ENCODE measurements at places on chromosomes 7 and 10. TPM values are rescaled to one million over a fixed set of nuclear protein-coding genes. Genes with fewer than 3 reads are reported as not detected.

GRCh38 chr10:97640868-97641811 is 669 bp downstream of the PI4K2A start:
- DNase-seq, result peak; percentile 68

DNA sequence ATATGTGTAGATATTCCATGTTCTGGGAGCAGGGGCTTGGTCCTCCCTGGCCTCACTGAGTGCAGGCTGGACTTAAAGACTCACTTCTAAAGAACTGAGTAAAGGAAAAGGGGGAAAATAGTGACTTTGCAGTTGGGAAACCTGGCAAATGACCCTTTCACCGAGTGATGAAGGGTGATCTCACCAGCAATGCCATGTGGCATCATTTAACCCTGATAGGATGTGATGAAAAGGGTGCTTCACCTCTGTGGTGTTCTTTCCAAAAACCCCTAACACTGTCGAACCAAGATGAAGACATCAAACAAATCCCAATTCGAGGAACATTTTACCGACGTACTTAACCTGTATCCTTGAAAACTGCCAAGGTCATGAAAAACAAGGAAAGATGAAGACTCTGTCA is 71.9 kb downstream of the AOAH start:
- DNase-seq, result no peak

- no peak for DNase-seq
Measured at GRCh38 chr10:82660986-82661385, 786.0 kb downstream of the NRG3 start.

DNA sequence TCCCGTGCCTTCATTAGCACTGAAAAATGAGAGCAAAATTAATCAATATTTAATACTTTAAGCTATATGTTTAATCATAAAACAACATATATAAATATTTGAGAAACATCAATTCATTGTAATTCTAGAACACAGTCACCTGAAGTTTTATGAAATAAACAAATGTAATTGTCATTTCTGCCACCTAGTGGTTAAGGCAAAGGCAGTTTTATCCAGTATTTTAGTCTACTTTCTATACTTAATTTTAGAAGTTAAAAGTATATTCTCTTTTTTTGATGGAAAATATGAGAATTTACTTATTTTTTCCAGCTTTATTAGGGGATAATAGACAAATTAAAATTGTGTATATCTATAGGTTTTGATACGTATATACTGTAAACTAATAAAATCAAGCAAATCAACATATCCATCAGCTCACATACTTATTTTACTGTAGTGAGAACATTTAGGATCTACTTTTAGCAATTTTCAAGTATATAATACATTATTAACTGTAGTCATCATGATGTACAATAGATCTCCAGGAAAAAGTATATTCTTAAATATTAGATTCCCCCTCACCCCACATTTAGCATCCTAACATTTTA is 16.9 kb downstream of the PCGF6 start:
- DNase-seq, result no peak

GRCh38 chr10:44756216-44756615 is 154.9 kb upstream of the TMEM72 start:
- DNase-seq, result no peak

GRCh38 chr7:29626730-29627129 is 63.1 kb downstream of the PRR15 start:
- DNase-seq, result no peak

DNA sequence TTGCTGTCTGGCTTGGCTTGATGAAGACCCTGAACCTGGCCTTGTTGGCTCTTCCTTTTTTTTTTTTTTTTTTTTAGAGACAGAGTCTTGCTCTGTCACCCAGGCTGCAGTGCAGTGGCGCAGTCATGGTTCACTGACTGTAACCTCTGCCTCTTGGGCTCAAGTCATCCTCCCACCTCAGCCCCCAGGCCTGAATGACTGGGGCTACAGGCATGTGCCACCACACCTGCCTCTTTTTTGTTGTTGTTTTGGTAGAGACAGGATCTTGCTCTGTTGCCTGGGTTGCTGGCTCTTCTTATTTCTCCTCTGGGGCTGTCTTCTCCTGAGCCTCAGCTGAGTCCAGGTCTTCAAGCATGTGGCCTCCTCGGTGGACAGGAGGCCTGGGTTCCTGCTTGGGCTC is 44.7 kb downstream of the PRF1 start:
- peak; percentile 30 for DNase-seq

DNA sequence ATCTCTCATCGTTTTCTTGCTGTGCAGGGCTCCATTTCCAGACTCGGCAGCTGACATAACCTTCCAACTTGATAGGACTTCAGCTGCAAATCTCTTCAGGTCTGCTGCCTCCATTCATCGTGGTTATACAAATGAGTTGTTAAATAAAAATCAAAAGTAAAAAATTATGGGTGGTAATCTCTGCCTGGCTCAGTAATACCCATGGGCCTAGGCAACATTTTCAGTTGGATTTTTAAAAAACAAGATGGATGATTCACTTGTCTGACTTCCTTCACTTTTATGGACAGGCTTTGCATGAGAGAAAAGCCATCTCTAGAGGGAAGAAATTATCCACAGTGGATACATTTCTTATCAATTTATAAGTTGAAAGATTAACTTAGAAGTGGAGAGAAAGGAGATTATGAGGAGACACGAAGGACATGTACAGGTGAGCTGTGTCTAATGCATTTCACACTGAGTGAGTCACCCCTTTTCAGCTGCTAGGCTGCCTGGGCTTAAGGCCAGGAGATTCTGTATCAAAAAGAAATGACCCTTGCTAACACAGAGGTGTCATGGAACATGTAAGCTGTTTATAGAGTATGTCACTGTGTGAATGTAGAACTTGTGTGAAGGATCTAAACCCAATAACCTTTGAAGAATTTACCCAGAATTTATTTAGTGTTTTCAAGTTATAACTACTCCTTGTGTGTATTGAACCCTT is 495.1 kb downstream of the AUTS2 start:
- DNase-seq, result no peak

GRCh38 chr10:31526681-31527080 is 207.7 kb downstream of the ZEB1 start:
- DNase-seq, result no peak

COBL gene
- total RNA-seq, result 53.3 TPM

FAM25C gene
- not detected for total RNA-seq

HOXA3 gene
- 0.28 TPM for total RNA-seq

LRRC4 gene
- total RNA-seq, result 6.8 TPM

KLF14 gene
- total RNA-seq, result 0.57 TPM

PAX2 gene
- total RNA-seq, result not detected

ZNF248 gene
- 14.0 TPM for total RNA-seq
